T-helper 9 cell (primary cell): ENCODE measurements at places on chromosomes 3 and 15.

GRCh38 chr15:52114261-52115055 is 1.9 kb upstream of the BCL2L10 start:
- no peak for DNase-seq

DNA sequence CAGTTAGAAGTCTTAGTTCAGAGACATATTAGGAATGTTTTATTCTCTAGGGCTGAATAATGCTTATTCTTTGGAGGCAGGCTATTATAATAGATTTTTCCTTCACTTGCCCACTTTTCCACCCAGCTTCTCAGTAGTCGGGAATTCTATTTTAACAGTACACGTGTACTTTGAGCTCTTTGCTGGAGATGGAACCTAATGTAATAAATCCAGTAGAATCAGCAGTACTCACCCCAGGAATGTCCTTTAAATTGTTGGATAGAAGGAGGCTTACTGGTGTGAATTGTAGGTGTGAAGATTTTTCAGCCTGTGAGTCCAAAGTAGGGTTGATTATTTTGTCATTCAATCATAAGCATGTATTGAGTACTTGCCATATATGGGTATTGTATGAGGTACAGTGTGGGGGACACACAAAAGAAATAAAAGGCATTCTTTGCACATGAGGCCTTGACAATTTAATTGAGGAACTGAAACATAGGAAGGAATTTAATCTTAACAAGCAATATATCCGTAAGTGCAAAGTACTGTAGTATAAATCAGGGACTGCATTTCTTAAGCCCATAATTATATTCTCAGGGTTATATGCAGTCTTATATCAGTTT is 29.5 kb upstream of the MGA start:
- no peak for DNase-seq

DNA sequence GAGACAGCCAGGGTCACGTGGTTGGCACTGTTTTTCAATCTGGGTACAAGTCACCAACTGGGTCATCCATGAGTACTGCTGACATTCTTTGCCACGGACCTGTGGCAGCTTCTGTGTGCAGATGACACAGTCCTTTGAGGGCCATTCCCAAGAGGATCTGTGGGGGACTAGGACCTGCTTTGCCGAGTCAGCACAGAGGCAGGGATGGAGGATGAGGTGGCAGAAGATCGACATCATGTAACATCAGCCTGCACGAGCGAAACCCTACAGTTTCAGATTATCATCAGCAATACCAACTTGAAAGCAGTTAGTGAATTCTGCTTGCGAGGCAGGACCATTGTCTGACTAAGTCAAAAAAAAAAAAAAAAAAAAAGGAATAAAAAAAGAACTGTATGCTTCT is 227.7 kb downstream of the FOXP1 start:
- DNase-seq = no peak

- DNase-seq = no peak
These were observed 22.5 kb downstream of the CDCP1 start for GRCh38 chr3:45123581-45124269.

DNA sequence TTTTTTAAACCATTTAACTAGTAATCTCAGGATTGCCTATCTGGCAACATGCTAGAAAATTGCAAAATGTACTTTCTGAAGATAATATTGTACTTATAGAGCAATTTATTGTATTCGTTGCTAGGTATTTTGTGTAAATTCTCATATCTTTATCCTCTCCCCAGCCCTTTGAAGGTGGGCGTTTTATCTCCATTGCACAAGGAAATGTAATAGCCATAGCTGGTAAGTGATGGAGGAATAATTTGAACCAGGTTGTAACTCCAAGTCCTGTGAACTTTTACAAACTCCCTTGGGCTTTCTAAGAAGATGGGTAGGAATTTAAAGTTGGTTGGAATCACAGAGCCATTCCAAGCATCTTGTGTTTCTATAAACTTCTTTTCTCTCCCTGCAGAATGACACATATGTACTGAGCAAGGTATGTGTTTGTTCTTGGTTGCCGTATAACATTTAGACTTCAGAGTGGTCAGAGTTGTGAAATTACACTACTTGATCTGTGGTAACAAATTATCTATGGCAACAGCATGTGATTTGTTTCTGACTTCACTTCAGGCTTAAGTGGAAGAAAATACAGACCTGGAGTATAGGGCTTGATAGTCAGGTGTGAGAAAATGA is 170.9 kb downstream of the AKAP13 start:
- DNase-seq = no peak

GRCh38 chr15:32872621-32873283 is 154.9 kb downstream of the GREM1 start:
- no peak for DNase-seq

DNA sequence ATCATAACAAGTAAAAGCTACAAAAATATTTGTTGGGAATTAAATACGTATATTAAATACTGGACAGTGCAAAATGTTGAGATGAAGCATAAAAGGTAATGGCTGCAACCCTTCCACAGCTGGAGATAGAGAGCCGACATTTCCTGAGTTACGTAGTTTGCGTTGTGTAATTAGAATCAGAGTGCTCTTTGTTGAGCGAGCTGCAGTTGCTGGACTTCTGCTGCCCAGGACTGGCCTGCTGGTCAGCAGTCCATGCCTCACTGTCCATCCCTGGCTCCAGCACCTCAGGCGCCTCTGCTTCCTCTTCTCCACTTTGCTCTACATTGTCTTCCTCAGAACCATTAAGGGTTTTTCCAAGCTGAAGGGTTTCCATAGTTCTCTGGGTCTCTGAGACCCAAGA is 28.4 kb upstream of the SHC4 start:
- DNase-seq = no peak

GRCh38 chr15:100109486-100110035 is 232.2 kb downstream of the ADAMTS17 start:
- no peak for DNase-seq

GRCh38 chr3:67290438-67290837 is 292.3 kb downstream of the KBTBD8 start:
- DNase-seq = no peak

GRCh38 chr15:56683908-56684307 is 49.4 kb downstream of the ZNF280D start:
- DNase-seq = no peak

DNA sequence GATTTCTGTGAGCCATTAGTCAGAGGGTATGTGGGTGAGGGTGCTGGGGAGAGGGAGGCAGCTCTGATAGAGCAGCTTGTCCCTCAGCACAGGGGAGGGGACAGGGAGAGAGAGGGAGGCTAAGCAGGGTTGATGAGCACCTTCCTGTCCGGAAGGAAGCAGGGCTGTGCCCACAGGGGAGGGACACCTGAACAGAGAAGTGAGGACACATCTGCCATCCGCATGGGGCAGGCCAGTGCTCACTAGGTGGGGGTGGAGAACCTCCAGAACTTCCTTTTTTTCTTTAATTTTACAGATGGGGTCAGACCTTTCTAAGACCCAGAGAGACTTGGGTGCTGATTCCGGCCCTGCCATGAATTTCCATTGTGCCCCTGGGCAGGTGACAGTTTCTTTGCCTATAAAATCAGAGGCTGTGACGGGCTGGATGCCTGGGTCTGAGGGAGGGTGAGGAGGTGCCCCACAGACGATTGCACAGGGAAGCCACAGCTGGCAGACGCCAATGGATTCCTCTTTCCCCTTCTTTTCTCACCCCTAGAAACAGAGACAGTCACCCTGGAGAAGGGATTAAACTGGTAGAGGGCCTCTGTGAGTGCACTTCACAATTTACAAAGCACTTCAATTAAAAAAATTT is 4.1 kb upstream of the TGM5 start:
- DNase-seq = no peak

DNA sequence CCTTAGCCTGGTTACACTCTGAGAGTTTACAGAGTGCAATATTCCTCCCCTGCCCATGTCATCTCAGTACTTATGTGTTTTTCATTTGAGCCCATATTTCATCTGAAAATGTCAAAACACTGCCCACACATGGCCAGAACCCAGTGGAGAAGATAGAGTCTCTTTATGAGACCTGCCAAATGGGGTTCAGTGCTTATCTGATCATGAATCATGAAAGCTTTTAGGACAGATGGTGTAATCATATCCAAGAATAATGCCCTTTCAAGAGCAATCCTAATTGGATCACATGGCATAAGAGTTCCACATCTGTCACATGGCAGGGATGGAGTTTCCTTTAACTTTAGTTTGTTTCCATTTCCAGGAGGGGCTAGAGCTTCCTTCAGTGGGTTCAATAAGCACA is 77.2 kb upstream of the AGBL1 start:
- DNase-seq = no peak

- no peak for DNase-seq
These were observed 7.5 kb upstream of the MTHFS start for GRCh38 chr15:79904271-79904670.

DNA sequence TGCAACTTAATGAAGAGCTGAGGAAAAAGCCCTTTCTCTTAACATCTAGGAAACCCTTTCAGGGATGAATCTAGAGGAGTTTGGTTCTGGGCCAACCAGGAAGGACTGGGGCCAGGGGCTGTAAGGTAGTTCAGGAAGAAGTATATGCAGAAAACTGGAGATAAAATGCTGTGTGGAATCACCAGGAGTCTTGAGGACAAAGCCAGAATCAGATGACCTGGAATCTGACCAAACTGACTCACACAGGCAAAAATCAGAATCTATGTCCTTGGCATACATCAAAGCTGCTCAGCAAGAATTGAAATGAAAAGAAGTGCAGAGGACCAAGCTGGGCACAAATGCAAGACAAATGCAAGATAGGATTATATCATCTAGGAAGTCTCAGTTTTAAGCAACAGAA is 59.4 kb upstream of the ATP2C1 start:
- no peak for DNase-seq

GRCh38 chr15:57962887-57963286 is 102.6 kb downstream of the ALDH1A2 start:
- no peak for DNase-seq

DNA sequence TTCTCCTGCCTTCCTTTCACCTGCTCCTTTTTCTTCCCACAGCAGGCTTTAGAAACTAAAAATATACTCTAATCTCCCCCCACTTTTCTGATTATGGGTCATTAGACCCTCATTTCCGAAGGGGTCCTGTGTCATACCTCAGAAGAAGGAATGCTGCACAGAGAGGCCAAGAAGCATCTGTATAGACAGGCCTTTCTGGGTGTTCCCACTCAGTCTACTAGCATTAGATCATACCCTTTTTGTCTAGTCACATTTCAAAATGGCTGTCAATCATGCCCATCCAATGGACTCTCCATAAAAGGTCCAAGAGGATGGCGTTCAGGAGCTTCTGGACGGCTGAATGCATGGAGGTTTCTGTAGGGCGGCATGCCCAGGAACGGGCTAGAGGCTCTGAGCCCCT is 192.2 kb downstream of the SUCLG2 start:
- no peak for DNase-seq

DNA sequence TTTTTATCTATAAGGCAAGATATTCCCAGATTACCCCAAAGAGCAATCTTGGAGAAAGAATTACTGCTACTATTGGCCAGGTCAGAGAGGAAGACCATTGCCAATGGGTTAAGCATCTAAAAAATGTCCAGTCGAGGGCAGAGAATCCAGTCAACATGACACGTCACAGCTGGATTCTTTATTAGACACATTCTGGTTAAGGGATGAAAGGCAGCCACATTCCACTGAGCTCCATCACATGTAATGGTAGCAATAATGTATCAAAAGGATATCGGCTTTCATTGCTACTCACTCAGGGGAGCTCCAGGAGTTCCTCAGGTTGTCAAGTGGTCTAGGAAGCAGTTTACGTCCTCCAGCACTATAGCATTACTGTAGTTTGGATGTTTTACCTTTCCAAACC is 421.1 kb downstream of the PLOD2 start:
- no peak for DNase-seq

DNA sequence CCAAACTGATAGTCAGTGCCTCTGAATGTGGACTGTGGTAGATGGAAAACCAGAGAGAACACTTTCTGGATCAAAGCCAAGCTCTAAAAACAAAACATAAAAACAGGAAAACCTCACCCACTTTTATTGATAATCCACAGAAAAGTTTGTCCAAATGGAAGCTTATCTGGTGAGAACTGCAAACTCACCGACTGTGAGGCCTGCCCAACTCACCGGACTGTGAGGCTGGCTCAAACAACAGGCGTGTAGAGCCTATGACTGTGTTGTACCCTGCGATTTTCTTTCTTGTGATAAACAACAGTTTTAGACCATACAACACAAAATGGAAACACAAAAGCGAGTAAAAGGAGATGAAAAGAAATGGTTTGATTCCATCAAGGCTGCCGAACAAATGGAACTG is 7.2 kb downstream of the PRR23C start:
- no peak for DNase-seq

DNA sequence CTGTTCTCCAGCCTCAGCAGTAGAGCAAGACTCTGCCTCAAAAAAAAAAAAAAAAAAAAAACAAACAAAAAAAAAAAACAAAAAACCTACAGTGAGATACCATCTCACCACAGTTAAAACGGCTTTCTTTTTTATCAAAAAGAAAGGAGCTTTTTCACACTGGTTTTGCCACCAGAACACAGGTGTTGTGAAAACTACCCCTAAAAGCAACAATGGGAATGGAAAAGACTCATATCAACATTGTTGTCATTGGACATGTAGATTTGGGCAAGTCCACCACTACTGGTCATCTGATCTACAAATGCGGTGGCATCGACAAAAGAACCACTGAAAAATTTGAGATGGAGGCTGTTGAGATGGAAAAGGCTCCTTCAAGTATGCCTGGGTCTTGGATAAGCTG is 24.8 kb upstream of the SLC25A38 start:
- no peak for DNase-seq

GRCh38 chr3:32831791-32832190 is 14.0 kb downstream of the TRIM71 start:
- no peak for DNase-seq

- DNase-seq = no peak
These were observed 708.9 kb downstream of the NTRK3 start for GRCh38 chr15:87547470-87548181.

DNA sequence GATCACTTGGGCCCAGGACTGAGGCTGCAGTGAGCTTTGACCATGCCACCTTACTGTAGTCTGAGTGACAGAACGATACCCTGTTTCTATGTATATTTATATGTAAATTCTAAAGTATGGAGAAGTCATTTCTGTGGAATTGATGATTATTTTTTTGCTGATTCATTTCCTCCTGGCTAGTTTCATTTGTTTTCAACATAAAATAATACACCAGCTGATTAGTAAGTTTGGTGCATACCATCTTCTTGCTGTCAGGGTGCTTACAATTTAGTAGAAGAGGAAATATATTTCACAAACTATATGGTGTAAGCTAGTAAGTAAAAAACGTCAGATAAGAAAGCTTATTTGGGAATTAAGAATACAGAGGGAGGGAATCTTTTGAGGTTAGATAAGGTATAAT is 36.0 kb downstream of the SLC25A26 start:
- no peak for DNase-seq

- no peak for DNase-seq
These were observed 16.8 kb downstream of the FGF7 start for GRCh38 chr15:49439678-49440395.

DNA sequence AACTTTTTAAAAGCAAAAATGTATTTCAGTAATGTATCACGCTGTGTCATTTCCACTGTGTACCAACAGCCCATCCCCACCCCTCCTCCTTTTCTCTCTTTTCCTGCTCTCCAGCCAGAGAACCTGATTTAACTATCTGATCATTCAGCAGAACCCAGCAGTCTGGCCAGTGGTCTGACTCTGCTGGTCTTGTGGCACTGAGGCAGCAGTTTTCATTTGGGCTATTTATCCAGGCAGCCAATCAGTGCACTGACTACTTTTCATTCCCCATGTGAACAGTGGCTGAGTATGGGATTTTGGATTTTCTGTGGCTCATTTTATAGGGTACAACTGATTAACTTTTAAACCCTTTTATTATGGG is 56.3 kb downstream of the GPR171 start:
- no peak for DNase-seq

GRCh38 chr15:71248386-71248785 is 133.1 kb downstream of the THSD4 start:
- DNase-seq = no peak
